GOT3 (cell line): ENCODE measurements at places on chromosomes 4 and X.

GRCh38 chr4:124904723-124905388, 192.3 kb upstream of the ANKRD50 start:
- DNase-seq, result no peak

DNA sequence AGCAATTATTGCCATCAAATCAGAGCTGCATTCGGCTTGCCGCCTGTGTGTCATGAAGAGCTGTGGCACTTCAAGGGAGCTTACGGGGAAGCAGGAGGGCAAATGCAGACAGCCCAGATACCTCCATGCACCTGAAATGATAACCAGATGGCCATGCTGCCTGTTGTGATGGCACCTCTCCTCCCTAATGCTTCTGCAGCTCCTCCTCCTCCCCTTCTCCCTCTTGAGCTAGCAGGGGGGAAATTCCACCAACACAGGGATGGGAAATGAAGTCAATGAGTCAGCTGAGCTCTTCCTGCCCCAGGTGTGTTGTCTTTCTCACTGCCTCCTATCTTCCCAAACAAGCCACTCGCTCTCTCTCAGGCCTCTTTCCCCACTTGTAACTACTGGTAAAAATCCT, 565.0 kb downstream of the BCOR start:
- DNase-seq, result no peak

DNA sequence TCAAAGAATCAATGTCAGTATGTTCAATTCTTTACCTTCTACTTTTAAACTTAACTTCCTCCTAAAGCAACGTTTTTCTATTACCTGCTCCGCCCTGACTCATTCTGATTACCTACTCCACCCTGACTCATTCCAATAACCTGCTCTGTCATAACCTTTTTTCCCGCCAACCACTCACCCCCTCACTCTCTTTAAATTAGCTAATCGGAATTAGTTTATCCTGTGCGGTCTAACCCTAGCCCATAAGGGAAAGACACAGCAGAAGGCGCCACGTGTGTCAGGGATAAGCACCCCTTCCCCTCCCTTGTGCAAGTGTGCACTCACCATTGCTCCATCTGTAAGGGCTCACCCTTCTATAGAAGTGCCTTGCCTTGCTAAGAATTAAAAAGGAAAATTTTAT, 64.4 kb downstream of the EIF4E start:
- no peak for DNase-seq

DNA sequence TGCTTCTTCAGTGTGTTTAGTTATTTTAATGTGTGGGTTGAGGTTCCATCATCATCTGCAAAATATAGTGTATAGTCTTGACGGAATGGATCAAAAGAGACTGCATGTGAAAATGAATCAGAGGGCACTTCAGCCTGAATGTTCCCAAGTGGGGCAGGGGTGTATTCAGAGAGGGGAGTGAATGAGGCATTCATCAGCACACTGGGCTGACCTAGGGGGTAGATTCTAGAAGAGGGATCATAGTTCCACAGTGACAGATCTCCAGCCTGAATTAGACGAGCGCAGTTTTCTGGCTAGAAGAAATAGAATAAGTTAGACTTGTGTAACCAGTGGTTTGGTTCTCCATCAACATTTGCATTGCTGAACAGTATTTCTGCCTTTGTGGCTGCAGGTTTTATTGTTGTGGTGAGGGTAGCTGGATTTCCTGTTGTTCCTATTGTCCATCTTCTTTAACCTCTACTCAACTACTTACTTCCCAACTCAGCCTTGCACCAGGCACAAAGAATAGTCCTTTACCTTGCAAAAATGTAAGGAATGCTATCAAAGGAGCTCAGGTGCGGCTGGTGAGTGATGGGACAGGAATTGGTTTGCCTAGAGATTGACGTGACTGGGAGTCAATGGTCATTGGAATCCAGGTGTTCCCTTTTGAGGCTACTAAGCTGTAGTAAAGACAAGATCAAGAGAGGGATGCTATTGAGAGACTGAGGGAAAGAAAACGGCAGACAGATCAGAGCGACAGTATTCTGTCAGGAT, 50.9 kb downstream of the NAP1L5 start:
- DNase-seq, result no peak

GRCh38 chr4:115883847-115884246, 770.4 kb upstream of the NDST4 start:
- no peak for DNase-seq

GRCh38 chr4:141669501-141669900, 33.1 kb downstream of the IL15 start:
- DNase-seq, result no peak

- DNase-seq, result no peak
These were observed 118.4 kb upstream of the MED14 start for GRCh38 chrX:40853816-40854123.

- no peak for DNase-seq
These were observed 28.3 kb downstream of the TMEM144 start for GRCh38 chr4:158238575-158238974.

- DNase-seq, result no peak
These were observed 135.8 kb upstream of the ATP6AP2 start for GRCh38 chrX:40444798-40445496.

DNA sequence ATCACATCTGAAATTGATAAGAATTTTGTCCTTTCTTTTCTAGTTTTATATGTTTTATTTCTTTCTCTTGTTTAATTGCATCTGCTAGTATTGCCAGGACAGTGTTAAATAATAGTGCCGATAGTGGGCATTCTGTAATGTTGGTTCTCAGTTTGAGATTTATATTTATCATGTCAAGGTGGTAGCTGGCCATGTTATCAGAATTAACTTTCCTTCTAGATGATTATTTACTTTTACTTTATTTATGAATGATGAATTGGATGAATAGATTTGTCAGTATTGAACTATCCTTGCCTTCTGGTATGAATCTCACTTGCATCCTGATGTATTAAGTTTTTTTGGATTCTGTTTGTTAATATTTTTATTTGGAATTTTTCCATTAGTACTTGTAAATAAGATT, 42.7 kb downstream of the METAP1 start:
- DNase-seq, result no peak

GRCh38 chrX:138709886-138710791, 1.4 kb downstream of the FGF13 start:
- DNase-seq, result no peak

DNA sequence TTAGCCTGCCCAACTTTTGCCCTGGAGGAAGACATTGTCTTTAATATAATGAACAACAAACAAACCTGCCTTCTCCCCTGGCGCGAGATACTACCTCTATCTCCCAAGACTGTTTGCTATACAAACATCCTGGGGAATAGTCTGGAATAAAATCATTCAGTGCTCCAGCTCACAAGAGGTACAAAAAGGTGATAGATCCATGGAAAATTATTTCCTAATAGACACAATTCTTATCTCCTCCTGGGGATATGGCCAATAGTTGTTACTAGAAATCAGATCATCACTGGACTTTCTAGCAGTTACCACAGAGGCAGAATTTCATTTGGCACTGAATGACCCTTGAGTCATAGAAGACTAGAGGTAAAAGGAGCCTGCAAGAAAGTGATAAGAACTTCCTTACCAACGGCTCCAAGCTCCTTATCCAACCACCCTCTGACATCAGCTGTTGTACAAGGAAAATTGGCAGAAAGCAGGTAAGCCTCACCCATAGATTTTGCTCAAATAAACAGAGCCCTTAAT, 38.1 kb downstream of the MID1 start:
- no peak for DNase-seq

- DNase-seq, result no peak
These were observed 83.9 kb upstream of the USP9X start for GRCh38 chrX:41001327-41001726.

DNA sequence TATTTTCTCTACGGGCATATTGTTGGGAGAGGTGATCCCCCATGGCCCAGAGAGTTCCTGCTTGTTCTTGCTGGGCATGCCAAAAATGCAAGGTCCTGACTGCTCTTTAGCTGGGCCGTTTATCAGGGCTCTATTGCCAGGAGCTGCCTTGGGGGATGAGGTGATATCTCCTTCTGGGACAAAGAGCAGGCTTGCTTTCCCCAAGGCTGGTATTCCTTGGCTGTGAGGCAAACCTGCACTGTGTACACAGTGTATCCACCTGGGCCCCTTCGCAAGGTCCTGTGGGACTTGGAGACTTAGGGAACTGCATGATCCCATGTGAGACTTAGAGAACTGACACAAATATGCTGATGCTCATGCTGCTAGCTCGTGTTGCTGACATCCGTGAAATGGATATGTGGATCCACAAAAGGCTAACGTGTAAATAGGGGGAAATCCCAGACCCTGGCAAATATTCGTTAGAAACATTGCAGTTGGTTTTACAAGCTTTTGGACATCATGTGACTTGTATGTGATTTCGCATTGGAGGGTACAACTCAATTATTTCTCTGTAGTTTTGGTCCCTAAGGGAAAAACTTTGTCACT, 24.4 kb upstream of the ZFX start:
- no peak for DNase-seq
